CD4-positive, alpha-beta memory T cell (primary cell): ENCODE measurements at places on chromosomes 11 and 22. TPM values are rescaled to one million over a fixed set of nuclear protein-coding genes. Genes with fewer than 3 reads are reported as not detected.

GRCh38 chr11:69008737-69009440, 4.2 kb downstream of the MRGPRF start:
- no peak for DNase-seq

The KCNQ1 gene
- 21.4 TPM for total RNA-seq

DNA sequence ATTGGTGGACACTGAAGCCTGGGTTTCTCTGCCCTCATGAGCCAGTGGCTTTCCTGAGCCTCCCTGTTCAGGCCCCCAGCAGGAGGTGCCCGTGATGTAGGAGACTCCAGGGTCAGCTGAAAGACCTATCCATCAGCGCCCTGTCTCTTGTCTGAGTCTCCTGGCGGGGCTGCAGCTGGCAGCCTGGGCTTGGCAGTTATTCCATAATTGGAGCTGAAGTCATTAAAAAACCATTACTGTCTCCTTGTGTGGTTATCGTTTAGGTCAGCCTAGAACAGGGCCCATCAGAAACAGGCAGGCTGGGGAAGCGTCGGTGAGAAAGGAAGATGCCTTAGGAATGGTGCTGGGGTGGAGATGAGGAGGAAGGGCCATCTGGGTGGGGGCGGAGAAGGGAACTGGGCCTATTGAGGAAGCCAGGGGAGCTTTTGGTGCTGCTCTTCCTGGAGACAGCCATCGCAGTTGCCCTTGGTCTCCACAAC, 5.0 kb downstream of the TUB start:
- no peak for DNase-seq

DNA sequence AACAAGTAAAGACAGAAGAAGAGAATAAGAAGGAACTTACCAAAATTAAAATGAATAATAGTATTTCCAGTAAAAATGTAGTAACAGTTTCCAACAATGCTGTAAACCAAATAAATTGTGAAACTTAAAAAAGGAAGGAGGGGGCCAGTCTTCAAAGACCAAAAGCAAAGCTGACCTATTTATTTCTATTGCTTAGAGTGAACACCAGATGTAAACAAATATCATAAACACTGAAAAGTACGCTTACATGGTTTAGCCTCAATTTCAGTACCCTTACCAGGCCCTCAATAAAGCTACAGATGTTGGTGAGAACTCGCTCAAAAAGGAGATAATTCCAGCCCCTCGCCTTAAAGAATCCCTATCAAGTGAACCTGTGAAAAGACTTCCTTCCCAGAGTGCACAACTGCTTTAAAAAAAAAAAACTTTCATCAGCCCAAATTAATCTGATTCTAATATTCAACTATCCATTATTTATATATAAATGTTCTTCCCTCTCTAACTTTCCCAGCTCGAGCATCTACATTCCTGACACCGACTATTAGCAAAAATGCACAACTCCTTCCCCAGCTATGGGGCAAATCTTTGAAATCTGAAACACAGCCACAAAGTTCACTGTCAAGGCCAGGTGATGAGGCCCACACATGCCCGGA, 2.4 kb downstream of the PHF21A start:
- DNase-seq, result no peak

The MAPK8IP2 gene
- 0.22 TPM for total RNA-seq

DNA sequence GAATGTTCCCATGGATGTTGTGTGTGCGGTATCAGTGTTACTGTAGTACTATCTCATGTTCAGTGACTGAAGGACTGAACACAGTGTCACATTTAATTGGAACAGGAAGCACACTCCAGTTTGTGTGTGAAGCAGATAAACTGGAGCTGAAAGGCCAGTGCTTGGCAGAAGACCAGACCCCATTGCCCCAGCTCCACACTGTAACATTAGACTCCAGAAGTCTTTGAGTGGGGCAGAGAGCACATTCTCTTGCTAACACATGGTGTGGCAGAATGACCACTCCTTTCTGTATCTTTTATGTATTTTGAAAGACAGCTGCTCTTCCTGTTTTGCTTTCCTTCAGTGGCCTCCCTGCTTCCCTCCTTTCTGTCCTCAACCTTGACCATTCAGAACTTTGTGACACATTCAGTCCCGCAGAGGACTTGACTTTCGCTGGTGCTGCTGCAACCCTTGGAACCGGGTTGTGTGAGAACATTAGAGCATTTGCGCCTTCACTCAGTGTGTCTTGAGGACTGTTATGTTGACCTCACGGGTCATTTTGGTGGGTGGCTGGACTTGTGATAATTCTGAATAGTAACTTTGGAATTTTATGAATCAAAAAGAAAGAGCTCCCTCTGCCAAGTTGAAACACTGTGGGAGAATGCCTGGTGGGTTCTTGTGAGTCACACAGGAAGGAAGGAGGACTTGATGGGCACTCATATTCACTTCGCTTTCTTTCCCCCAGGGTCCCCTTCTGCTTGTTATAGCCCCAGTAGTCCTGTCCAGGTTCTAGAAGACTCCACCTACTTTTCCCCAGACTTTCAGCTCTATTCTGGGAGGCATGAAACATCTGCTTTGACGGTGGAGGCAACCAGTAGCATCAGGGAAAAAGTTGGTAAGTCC, 26.4 kb downstream of the AMOTL1 start:
- DNase-seq, result no peak

DNA sequence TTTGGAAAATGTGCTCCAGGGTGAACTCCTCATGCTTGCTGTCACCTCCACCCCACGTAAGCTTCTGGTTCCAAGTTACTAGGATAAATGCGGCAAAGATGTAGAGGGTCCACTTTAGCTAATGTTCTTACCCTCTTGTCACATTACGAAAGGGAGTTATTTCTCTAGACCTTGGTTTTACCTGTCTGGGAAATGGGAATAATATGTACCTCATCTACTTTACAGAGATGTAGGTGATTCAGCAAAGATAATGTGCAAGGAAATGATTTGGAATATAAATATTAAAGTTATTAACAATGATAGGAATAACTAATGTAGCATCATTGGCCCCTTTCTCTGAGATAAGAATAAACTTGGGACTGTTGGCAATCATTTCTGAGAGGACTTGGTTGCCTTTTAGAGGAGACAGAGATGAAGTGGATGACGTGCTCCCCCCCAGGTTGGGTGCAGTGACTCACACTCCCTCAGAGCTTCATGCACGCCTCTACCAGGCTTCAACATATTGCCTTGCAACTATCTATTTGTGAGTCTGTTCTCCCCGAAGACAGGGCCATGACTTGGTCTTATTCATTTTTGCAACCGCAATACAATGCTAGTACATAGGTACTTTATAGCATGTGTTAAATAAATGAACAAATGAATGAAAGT, 97.1 kb downstream of the ME3 start:
- no peak for DNase-seq

DNA sequence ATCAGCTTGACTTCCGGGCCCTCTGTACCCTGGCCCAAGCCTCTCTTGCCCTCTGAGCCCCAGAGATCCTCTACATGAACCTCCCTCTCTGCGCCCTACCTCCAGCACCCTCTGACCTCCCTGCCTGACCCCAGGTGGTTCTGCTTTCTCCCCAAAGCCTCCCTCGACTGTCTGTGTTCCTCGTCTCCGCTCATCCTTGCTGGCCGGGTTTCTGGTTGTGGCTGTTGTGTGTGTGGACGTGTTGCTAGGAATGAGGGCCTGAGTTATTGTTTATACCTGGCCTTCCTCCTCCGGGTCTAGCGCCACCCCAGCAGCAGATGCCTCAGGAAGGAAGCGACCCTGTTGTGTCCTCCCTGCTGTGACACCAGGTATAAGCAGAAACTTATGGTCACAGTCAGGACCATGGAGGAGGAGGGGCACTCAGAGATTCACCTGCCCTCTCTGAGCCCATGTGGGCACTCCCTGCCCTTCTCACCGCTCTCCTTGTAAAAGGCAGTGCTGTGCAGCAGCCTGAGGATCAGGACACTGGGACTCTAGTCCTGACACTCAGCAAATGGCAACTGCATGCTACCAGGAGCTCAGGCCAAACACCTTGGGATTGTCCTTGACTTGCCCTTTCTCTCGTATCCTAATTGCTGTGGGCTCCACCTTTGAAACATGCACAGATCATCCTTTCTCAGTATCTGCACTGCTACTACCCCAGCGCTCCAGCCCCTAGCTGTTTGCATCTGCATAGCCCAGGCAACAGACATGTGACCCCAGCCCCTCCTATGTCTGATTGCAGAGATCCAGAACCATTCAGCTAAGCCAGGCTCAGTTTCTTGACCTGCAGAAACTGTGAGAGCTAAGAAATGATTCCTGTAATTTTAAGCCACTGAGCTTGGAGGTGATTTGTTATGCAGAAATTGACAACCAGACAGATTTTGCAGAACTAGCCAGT, 140.1 kb downstream of the ST3GAL4 start:
- no peak for DNase-seq

The C11orf87 gene
- not detected for total RNA-seq

The MOV10L1 gene
- total RNA-seq, result not detected

The KLHL35 gene
- 1.2 TPM for total RNA-seq

DNA sequence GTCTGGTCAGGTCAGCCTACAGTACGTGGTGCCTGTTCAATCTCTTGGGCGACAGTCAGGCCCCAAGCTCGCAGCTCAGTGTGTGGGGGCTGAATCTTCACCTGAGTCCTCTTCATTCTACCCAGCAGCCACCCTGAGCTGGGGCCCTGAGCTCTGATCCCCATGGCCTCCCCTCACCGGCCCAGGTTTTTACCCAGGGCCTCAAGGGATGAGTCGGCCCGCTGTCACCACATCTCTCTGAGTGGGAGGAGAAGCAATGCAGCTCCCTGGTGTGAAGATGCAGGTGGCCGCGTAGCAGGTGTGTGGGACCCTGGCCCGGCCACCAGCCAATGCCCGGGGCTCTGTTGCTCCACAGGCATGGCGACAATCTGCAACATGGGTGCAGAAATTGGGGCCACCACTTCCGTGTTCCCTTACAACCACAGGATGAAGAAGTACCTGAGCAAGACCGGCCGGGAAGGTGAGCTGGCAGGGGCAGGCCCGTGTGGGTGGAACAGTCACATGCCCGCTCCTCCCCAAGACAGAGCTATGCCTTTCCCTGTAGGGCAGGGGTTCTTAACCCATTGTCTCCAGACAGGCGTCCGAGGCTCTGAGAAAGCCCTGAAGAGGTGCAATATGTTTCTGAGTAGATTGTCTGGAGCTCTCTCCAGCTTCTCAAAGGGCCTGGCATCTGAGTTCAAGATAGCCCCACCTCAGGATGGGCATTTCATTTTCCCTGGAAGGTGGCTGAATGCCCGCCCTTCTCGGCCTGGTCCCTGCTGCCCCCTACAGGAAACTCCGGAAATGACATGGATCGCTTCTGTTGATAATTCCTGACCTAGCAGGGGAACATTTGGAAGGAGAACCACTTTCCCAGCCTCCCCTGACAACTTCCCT, 26.9 kb downstream of the POLR3H start:
- peak; percentile 22 for DNase-seq

DNA sequence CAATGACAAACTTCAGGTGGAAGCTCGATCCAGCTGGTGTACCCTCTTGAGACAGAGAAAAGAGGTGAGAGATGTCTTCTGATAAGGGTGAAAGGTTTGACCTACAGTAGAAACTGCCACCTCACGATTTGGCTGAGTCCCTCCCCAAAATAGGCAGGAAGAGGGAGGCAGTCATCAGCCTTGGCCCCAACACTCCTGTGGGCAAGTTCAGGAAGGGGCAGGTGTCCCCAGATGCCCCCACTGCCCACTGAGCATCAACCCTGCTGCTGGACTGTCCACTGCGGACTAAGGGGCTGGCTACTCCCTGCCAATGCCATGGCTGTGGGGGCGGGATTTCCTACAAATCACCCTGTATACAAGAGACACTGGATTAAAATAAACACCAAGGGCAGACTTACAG, 441.4 kb downstream of the BUD13 start:
- DNase-seq, result no peak

DNA sequence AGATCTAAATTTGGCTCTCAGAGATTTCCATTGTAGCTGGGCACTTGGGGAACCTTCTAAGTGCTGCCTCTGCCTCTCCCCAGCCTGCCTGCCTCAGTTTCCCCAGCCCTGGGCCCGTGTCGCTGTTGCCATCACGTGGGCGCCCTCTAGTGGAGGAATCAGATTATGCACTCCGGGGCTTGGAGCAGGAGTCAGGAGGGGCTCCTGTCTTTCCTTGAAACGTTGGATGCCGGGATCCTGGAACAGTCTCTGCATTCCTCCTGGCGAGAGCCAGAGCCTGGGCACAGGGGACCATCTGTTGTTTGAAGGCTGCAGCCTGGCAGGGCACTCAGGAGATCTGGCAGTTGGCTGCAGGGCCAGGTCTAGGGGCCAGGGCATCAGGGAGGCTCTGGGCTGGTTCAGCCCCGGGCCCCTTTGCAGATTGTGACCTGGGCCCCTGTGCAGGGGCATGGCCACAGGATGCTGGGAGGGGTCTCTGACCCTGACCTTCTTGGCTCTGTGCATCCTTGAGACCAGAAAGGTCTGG, 71.6 kb downstream of the LRP5 start:
- peak; percentile 58 for DNase-seq

- no peak for DNase-seq
Observed at GRCh38 chr11:27328614-27329013, 34.4 kb downstream of the CCDC34 start.

The KRTAP5-11 gene
- total RNA-seq, result not detected

- DNase-seq, result no peak
Observed at GRCh38 chr11:35792846-35793192, 130.2 kb downstream of the TRIM44 start.

The OR51B4 gene
- total RNA-seq, result not detected

The BTG4 gene
- total RNA-seq, result not detected

GRCh38 chr11:113618360-113618759, 87.7 kb downstream of the TMPRSS5 start:
- DNase-seq, result no peak

- no peak for DNase-seq
Observed at GRCh38 chr11:19218786-19219460, 17.1 kb upstream of the CSRP3 start.

DNA sequence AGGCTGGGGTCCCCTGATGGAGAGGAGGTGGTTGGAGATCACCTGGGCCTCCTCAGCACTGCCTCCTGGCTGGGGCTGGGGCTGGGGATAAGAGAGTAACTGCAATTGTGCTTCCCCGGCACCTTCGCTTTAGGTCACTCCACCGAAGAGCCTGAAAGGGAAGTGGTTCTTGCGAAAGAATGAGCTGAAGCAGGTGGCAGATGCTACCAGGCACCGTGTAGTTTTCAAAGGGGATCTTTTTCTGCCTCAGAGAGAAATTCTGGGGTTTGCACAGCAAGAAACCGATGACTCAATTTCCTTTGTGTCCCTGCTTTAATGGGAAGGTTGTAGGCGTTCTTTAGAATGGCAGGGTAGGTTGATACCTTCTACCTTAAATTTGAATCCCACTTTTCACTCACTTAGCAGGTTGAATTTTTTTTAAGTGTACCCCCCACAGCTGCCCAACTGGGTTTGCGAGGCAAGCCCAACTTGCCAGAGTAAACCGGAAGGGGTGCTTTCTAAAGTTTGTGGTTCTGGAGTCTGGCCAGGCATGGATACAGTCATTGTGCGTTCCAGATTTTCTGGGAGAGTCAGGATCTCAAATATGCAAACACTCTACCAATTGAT, 5.3 kb downstream of the CD44 start:
- peak; percentile 75 for DNase-seq

The ACR gene
- total RNA-seq, result not detected
